Activated CD8-positive, alpha-beta memory T cell treated with anti-CD3 and anti-CD28 coated beads for 1 hour (primary cell): ENCODE measurements at places on chromosomes 1 and 21.

GRCh38 chr1:165287781-165288180, 68.7 kb downstream of the LMX1A start:
- DNase-seq = no peak

DNA sequence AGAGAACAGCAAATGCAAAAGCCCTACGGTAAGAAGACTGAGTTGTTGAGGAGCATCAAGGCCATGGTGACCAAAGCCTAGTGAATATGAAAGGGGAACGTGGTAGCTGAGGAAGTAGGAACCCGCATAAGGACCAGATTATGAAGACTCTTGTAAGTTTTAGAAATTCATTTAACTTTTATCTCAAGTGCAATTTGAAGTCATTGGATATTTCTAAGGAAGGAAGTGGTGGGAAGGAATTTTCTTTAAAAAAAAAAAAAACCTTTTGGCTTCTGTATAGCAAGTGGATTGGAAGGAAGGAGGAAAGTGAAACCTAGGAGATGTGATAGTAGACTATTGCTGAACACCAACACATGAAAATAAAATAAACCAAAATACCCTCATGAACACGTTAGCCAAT, 119.0 kb downstream of the TNFSF18 start:
- no peak for DNase-seq

DNA sequence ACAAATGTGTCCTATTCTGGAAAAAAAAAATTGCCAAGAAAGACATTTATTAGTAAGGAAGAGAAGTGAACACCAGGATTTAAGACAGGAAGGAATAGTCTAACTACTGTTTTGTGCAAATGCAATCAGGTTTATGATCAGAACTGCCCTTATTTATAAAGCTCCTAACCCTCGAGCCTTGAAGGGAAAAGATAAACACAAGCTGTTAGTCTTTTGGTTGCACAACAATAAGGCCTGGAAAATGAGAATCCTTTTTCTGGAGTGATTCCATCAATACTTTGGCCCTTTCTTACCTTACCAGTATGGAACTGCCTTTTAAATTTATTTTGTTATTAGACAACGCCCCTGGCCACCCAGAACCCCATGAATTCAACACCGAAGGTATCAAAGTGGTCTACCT, 52.9 kb downstream of the SNRPE start:
- no peak for DNase-seq

DNA sequence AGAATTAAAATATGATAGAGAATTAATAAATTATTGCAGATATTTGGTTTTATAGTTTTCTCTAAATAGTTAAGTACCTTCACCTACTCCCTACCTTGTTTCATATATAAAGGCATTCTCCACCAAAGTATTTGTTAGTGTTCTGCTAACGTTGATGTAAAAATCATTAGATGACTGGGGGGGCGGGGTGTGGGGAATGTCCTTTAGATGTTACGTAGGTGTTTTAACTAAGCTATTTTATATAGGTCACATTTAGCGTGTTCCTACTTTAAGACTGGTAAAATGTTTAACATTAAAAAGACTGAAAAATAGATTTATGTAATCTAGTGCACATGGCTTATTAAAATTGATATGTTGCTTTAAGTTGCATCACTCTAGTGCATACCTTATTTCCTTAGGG, 48.6 kb downstream of the PTPRC start:
- DNase-seq = no peak

GRCh38 chr1:203733009-203733863, 31.7 kb upstream of the LAX1 start:
- DNase-seq = no peak

- DNase-seq = no peak
These were observed 32.3 kb downstream of the URB1 start for GRCh38 chr21:32360401-32360975.

- DNase-seq = no peak
These were observed 73.0 kb upstream of the IFFO2 start for GRCh38 chr1:19029191-19030085.

DNA sequence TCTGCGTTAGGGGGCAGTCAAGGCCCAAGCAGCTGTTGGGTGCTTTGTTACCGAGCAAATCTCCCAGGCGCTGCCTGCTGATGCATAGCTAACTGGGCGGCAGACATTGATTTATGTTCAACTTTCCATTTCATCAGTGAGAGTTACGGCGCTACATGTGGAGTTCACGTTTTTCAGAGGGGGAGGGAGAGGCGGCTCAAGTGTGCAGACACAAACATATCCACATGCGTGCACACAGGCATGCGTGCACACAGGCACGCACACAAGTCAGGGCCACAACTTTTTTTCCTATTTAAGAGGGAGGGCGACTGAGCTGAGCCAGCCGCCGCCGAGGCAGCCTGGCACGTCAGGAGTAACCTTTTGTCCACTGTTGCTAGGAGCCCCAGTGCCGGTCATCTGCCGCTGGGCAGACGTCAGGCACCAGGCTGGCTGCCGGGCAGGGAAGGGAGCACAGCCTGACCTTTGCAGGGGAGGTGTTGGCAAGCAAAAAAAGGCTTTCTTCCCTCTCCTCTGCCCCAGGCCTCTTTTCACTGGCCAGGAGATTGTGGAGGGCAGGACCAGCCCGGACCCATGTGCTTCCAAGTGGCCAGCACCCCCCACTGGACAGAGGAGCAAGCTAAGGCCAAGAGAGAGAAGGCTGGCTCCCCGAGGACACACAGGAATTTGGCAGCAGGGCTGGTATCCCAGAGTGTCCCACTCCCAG, 73.3 kb downstream of the MRPL37 start:
- no peak for DNase-seq

- DNase-seq = no peak
These were observed 351.9 kb downstream of the ADGRL2 start for GRCh38 chr1:82152356-82153271.

GRCh38 chr1:40318970-40319621, 2.0 kb upstream of the COL9A2 start:
- DNase-seq = no peak

DNA sequence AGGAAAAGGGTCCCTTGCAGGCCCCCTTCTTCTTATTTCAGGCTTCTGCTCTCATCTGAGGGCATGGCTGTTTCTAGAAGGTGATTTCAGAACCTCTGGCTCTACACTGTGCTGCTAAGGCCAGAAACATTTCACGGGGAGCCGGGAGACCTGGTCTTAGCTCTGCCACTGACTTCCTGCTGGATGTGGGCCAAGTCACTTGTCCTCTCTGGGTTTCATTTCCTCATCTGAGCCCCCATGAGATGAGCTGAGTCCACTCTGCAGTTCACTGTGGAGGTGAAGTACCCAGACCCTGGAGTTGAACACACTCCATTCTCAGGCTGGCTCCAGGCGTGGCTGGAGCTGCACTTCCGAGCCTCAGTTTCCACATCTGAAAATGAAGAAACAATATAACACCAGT, 2.1 kb downstream of the PADI1 start:
- DNase-seq = no peak

GRCh38 chr1:223622132-223622842, 43.2 kb downstream of the CAPN8 start:
- no peak for DNase-seq

DNA sequence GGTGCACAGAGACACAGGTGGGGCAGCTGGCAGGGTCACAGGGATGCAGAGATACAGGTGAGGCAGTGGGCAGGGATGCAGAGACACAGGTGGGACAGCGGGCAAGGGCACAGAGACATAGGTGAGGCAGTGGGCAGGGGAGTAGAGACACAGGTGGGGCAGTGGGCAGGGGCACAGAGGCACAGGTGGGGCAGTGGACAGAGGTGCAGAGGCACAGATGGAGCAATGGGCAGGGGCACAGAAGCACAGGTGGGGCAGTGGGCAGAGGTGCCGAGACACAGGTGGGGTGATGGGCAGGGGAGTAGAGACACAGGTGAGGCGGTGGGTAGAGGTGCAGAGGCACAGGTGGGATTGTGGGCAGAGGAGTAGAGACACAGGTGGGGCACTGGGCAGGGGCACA, 117.3 kb upstream of the KLHDC7A start:
- DNase-seq = no peak
